Upper lobe of right lung (tissue), 1 donor: ENCODE measurements at places on chromosomes 3 and 15.

DNA sequence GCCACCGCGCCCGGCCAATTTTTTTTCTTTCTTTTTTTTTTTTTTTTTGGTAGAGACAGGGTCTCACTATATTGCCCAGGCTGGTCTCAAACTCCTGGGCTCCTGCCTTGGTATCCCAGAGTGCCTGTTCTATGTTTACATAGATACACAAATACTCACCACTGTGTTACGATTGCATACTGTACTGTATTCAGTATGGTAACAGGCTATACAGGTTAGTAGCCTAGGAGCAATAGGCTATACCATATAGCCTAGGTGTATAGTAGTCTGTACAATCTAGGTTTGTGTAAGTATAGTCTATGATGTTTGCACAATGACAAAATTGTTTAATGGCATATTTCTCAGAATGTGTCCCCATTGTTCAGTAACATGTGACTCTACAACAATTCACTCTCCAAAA is 26.6 kb downstream of the CSTA start:
- DNase-seq = no peak

GRCh38 chr3:119302697-119303551 is 8.7 kb downstream of the ARHGAP31 start:
- DNase-seq = no peak

GRCh38 chr3:150602426-150603152 is 532 bp upstream of the SELENOT start:
- no peak for DNase-seq

GRCh38 chr3:46998121-46998851 is 18.8 kb downstream of the NBEAL2 start:
- peak; percentile 91 for DNase-seq

DNA sequence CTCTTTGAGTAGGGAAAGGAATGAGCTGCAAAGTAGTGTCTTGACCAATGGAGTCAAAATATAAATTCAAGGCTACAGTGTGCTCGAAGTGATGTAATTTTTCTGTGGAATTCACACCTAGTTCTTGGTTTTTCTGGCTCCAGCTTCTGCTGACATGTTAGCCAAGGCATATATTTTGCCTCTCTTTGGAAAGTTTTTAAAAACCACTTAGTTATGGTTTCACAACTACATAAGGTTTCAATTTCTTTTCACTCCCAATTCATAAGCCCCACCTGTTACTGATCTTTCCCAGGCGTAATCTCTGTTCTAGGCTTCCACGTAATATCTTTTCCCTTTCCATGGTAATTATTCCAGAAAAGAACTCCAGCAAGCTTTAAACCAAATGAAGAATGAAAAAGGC is 46.9 kb downstream of the GADL1 start:
- DNase-seq = no peak

DNA sequence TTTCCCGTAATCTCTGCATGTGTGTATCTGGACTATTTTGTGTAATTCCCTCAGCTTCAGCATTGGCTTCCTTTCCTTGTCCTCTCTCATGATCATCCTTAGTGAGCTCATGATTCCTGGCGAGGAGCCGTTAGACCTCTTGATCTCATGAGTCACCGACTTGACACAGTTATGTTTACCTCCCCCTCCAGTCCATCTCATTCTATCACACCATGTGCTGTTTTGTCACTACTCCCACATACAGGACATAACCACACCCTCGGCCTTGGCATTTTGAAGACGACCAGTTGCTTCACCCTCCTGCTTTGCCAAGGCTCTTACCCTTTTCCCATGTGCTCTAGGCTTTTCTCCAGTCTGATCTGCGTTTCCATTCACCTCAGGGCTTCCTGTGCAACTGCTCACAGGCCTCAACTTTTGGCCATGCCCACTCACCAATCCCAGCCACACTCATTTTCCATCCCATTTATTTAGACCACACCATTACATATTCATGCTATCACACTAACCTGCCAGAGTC is 41.5 kb downstream of the CP start:
- DNase-seq = peak; percentile 67

GRCh38 chr3:186207515-186207914 is 98.6 kb upstream of the ETV5 start:
- no peak for DNase-seq

GRCh38 chr3:137171834-137172603 is 214.2 kb downstream of the IL20RB start:
- no peak for DNase-seq

- DNase-seq = no peak
Observed at GRCh38 chr3:31613177-31613576, 80.5 kb downstream of the STT3B start.

GRCh38 chr3:26753095-26753494 is 130.5 kb downstream of the LRRC3B start:
- DNase-seq = no peak

DNA sequence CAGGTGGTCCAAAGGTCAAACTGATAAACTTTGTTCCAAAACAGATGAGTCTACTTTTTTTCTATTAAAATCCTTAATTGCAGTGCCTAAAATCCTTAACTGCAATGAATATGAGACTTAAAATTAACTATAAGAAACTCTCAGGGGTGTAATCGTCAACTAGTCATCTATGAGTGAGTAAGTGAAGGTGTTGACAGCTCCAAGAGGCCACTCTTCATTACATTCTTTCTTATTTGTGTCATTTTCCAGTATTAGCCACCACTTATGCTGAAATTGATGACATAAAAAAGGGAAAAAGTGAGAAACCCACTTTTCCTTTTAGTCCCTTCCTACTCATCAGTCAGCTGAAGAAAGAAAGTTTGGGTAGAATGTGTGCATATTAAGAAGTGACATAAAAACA is 12.6 kb upstream of the NPAP1 start:
- no peak for DNase-seq

DNA sequence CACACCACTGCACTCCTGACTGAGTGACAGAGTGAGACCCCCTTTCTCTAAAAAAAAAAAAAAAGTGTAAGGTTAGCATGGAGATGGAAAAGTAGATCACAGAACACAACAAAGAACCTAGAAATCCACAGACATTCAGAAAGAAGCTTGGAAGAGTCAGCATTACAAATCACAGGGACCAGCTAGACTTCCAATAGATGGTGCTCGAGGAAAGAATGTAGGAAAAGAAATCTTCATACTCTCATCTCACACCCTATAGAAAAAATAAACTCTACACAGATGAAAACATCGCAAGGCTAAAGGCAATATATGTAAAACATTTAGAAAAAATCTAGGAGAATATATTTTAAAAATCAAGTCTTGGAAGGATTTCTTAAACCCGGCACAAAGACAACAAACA is 94.5 kb upstream of the ABHD17C start:
- no peak for DNase-seq

GRCh38 chr3:143421556-143421955 is 302.0 kb downstream of the CHST2 start:
- no peak for DNase-seq

DNA sequence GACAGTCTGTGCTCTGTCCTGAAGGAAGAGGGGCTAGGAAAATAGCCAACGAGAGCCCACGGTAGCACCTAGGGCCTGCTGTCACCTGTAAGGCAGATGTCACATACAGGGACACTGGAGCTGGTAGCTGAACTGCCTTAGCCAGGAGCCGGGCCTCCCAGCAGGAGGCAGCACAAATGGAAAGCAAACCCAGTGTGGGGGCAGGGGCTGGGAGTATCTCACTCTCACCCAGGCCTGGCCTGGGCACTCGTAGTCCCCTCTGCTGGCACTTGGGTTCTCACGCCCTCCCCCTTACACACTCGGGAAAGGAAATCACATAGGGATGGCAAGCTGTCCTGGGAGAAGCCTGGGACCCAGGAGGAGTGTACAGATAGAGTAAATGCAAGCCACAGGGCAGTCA is 173.1 kb upstream of the CHRNA7 start:
- DNase-seq = no peak

DNA sequence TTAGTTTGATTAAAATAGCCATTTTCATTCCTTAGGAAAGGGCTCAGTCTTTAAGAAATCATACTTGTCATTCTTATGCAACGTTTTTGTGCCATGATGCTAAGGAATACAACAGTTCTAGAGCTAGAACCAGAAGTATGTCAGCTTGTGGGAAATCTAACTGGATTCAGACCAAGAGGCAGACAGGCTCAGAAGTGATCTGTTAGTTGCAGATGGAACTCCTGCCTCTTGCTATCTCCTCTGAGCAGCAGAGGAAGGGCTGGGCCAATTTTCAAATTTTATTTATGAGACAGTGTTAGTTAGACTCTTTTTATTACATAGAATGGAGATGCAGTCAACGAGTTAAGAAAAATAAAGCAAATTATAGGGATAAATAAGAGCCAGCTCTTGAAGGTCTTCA is 48.5 kb upstream of the RYR3 start:
- DNase-seq = no peak

DNA sequence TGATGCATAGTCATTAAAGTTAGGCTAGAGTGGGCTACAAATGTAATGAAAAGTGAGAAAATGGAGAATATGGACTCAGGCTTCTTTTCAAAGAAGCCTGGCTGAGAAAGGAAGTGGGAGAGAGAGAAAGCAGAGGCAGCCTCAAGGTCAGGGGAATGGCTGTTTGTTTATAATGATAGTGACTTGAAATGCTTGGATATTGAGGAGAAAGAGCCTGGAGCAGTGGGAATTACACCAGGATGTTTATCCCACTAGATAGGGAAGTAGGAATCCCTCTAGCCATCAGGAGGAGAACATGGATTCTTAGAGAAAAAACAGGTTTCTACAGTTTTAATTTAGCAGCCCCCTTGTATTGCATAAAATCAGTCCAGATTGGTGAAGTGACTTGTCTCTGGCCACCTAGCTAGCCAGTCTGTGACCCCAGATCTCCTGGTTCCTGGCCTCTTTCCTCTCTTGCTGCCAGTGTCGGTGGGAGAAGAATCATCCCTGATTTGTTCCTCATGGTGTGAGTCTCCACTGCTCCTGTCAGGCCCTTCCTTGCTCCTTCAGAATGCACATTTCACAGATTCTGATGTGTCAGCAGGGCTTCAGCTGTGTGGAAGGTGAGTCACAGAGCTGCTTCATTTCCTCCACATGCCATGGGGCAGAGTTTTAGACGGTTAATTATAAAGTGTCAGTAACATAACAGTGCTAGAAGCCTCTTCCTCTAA is 32.9 kb downstream of the SEMA6D start:
- DNase-seq = no peak

- no peak for DNase-seq
Observed at GRCh38 chr3:51719410-51720025, 12.7 kb downstream of the GRM2 start.

- no peak for DNase-seq
Observed at GRCh38 chr3:194858382-194858781, 172.7 kb downstream of the FAM43A start.

- no peak for DNase-seq
Observed at GRCh38 chr3:187626581-187626980, 43.6 kb downstream of the SST start.

DNA sequence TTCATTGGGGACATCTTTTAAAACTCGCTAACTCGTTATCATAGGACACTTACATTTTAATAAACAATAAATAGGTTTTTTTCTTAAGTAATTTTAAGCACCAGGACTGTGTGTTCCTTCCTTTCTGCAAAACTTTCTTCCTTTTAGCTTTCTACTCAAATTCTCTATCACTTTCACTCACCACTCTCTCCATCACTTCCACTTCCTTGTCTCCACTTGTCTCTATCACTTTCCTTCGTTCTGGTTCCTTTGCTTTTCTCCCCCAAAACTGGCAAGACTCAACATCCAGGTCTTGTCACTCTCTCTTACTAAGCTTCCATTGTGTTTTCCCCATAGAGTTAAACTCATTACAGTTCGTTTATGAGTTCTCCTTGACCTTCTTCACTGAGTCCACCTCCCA is 99.0 kb downstream of the ZPLD1 start:
- DNase-seq = no peak

- DNase-seq = no peak
Observed at GRCh38 chr3:122060040-122060698, 5.0 kb downstream of the CD86 start.

GRCh38 chr3:166731701-166732100 is 648.4 kb downstream of the ZBBX start:
- DNase-seq = no peak

DNA sequence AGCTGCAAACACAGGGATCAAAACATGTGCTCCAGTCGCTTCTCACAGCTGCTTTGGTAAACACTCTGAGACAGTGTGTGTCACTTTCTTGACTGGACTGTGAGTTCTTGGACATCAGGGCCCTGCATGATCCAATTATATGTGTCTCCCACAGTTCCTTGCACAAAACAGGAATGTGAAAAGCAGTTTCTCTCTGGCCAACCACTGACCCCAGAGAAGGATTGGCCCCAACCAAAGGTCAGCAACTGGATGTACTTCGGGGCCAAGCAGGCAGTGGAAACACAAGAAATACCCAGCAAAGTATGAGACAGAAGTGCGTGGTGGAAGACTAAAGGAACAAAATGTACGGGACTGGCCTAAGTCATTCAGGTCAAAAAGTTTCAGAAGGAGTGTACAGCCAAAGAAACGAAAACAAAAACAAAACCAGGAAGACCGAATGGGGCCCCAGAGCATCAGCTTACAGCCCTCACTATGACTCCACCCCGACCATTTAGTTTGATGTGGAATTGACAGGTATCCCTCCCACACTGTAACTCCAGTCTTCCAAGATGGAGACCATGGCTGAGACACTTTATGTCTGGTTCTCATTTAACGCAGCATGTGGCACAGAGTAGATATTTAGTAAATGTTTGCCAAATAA is 76.7 kb upstream of the LPP start:
- no peak for DNase-seq

- DNase-seq = no peak
Observed at GRCh38 chr3:149990423-149990948, 19.8 kb upstream of the PFN2 start.

DNA sequence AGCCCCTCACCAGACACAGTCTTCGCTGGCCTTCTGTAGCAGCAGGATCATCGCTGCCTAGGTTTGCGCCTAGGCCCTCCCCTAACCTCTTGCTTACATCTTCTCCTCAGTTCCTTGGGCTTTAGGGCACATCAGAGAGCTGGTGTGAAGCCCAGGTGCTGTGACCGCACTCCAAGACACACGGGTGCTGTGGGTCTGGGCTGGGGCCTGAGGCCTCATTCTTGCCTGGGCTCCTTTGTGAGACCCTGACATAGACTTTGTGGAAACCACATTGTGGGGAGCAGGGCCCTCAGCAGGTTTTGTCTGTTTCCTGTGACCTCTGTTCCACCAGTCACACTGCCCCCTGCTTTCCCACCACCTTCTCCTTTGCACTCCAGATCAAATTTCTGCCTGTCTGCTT is 8.0 kb downstream of the AMIGO3 start:
- no peak for DNase-seq

DNA sequence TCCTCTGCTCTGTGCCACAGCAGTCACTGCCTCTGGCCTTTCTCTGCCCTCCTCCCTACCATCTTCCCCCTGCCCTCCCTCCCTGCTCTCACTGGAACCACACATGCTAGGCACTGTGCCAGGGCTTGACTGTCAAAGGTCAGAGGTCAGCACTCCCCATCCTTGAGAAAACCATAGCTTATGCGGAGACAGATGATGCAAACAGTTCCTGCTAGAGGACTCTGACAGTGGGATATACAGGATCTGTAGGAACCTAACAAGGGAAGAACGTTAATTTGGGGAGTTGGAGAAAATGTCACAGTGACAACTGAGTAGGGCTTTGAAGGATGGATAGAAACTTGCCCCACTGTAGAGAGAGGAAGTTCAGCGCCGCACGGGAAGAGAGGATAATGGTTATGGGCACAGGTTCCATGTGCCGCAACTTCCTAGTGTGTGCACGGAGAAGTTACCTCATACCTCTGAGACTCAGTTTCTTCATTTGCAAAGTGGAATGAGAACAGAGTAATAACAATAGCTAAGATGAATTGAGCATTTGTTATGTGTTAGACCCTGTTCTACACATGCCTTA is 29.3 kb upstream of the XYLB start:
- no peak for DNase-seq
